ENCODE measurements at places on chromosomes 7 and 10. TPM values are rescaled to one million over a fixed set of nuclear protein-coding genes. Genes with fewer than 3 reads are reported as not detected.

ADCYAP1R1 gene
- polyA plus RNA-seq: 1.1 TPM

TFEC gene
- not detected for polyA plus RNA-seq

AMPH gene
- polyA plus RNA-seq: 32.8 TPM

FAM25C gene
- not detected for polyA plus RNA-seq

INSIG1 gene
- polyA plus RNA-seq: 33.1 TPM

BAMBI gene
- 114 TPM for polyA plus RNA-seq

RNF133 gene
- not detected for polyA plus RNA-seq
